ENCODE measurements at places on chromosomes 7 and 10. TPM values are rescaled to one million over a fixed set of nuclear protein-coding genes. Genes with fewer than 3 reads are reported as not detected.

- no peak for DNase-seq
These were observed 41.3 kb upstream of the GGCT start for GRCh38 chr7:30545791-30546555.

- peak; percentile 36 for DNase-seq
These were observed 83.6 kb downstream of the LARP4B start for GRCh38 chr10:847868-848267.

DNA sequence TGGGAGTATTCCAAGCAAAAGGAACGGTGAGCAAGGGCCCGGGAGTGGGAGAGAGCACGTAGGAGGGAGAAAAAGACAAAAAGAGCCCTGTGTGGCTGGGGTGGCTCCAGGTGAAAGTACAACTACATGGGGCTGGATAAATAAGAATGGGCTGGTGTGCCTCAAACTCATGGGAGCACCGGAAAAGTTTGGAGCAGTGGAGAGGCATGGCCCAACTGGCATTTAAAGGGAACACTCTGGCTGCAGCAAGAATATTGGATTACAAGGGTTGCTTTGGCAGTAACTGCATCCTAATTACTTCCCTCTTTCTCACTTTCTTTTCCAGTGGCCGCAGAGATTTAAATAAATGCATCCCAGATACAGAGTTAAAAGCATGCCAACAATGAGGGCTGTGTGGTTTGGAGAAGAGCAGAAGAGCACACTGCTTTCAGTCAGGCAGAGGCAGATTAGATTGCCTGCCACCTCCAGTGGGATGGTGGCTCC is 39.1 kb upstream of the HERPUD2 start:
- no peak for DNase-seq

GRCh38 chr7:56081626-56082340 is 11.0 kb downstream of the PHKG1 start:
- DNase-seq, result no peak

DNA sequence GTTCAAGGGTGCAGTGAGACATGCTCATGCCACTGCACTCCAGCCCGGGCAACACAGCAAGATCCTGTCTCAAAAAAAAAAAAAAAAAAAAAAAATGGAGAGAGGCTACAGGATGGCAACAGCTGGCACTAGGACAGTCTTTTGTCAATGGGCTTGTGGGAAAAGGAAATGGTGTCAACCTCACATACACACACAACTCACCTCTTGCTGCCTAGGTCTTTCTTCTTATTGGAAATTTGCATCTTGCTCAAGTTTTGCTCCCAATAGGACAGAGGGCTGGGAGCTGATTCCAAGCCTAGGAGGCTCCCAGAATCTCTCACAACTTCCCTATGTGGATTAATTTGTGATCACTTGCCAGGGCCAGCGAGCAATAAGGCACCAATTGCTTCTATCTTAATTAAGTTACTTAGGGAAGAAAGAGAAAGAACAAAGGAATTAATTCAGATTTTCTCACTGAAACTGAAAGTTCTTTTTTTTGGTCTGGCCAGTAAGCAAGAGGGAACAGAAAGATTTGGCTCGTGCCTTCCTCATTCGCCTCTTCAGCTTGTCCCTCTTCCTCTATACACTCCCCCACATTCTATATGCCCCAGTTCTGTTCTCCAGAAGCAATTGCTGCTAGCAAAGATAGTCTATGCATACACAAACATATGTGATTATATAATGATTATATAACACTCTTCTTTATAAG is 33.8 kb downstream of the MAP3K8 start:
- no peak for DNase-seq

GRCh38 chr10:124477614-124478363 is 16.2 kb downstream of the LHPP start:
- DNase-seq, result peak; percentile 46

- no peak for DNase-seq
These were observed 46.1 kb downstream of the MPP7 start for GRCh38 chr10:28256776-28257175.

GRCh38 chr7:108367946-108368345 is 88.3 kb downstream of the NRCAM start:
- DNase-seq, result no peak

CFAP70 gene
- total RNA-seq, result 0.31 TPM

TSPAN33 gene
- 39.8 TPM for total RNA-seq

AZGP1 gene
- 2.7 TPM for total RNA-seq

LRRC18 gene
- not detected for total RNA-seq

MMRN2 gene
- 2.4 TPM for total RNA-seq
